Stimulated activated CD4-positive, alpha-beta T cell treated with anti-CD3 and anti-CD28 coated beads, Interleukin-1b, Interleukin-23, amount 100 ng/mL, for 4 hours (primary cell): ENCODE measurements at places on chromosomes 12 and 14.

GRCh38 chr14:104794099-104794498 is 1.4 kb downstream of the AKT1 start:
- DNase-seq: peak; percentile 29

GRCh38 chr14:90299408-90299807 is 32.3 kb downstream of the NRDE2 start:
- DNase-seq: no peak

DNA sequence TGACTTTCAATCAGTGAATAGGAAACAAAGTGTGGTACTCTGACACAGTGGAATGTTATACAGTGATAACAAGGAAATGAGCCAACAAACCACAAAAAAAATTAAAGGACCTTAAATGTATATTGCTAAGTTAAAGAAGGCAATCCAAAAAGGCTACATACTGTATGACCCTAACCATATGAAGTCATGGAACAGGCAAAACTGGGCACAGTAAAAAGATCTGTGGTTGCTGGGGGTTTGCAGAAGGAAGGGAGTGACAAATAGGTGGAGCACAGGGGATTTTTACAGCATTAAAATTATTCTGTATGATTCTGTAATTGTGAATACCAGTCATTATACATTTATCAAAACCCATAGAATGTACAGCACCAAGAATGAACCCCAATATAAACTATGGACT is 112.6 kb downstream of the KCNC2 start:
- no peak for DNase-seq

DNA sequence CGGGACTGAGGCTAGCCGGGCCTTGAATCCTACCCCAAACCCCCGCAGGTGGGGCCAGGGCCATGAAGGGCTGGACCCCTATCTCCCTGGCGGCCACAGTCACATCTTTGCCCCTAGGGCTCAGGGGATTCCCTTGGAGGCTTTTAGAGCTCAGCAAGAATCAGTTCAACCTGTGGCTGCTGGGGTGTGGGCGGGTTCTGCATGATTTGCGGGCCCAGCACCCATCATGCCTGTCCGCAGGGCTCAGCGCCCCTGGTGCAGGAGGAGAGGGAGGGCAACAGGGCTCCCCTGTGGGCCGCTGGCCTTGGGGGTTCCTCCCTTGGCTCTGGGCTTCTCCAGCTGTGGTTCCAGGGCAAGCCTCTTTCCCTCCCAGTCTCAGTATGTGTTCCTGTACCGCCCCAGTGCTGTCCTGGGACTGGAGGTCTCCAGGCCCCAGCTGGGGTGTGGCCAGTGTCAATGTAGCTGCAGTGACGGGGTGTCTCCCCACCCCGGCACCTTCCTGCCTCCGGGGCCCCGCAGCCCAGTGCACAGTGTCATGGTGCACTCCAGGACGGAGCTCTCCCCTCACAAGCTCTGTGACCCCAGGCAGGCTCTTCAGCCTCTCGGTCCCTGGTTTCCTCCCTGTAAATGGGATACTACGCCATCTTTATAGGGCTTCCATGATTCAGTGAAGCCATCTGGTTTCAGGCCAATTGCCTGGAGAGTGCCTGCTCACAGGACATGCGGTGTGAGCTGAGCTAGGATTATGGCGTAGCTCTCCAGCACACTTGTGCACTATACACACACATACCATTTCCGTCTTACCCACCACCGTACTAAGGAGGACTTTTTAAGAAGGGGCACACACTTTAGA is 9.9 kb upstream of the LBHD2 start:
- DNase-seq: no peak

- peak; percentile 34 for DNase-seq
Observed at GRCh38 chr12:68240975-68241374, 12.4 kb downstream of the IL22 start.

DNA sequence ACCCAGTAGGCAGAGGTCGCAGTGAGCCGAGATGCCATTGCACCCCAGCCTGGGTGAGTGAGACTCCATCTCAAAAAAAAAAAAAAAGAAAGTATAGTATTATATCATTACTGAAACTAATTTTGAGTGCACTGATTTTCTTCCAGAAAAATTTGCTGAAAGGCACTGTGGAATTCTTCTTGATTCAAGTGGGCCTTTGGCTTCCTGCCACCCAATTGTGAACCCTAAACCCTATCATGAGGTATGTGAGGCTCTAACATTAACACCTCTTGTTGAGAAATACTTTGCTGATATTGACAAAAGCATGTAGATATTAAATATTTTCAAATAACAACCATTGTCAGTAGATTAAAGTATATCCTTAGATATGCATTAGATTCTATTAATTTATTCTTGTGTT is 211.2 kb downstream of the LRRK2 start:
- DNase-seq: no peak

DNA sequence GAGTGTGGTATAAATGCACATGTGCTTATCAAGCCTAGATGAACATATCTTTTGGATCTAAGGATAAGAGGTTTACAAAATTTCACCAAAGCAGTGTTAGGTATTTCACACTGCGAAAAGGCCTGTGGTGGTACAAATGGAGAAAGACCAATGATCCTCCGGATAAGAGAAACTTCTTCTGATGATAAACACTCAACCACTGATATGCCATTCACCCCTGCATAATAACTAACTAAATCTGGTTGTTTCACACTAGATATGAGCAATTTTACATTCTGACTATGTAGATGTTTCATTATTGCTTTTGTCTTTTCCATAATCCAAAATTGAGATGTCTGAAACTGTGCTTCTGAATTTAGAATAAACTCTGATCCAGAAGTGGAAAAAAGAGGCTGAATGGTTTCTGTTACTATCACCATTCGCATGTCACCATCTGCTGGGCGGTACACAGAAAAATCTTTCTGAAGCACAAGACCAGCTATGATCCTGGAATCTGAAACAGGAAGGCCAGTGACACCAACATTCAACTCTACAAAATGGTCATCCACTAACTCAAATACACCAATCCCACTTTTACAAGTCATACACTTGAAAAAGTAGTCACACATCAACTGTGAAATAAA is 1.3 kb downstream of the BBS10 start:
- DNase-seq: no peak

- DNase-seq: no peak
Observed at GRCh38 chr12:114681116-114681871, 2.7 kb downstream of the TBX3 start.

- DNase-seq: peak; percentile 96
Observed at GRCh38 chr12:121776190-121777098, 17.0 kb downstream of the RHOF start.
